ENCODE measurements at places on chromosomes 13 and 19. TPM values are rescaled to one million over a fixed set of nuclear protein-coding genes. Genes with fewer than 3 reads are reported as not detected.

GRCh38 chr13:98345107-98345935 lies 168.3 kb upstream of the RNF113B start:
- DNase-seq = no peak

DNA sequence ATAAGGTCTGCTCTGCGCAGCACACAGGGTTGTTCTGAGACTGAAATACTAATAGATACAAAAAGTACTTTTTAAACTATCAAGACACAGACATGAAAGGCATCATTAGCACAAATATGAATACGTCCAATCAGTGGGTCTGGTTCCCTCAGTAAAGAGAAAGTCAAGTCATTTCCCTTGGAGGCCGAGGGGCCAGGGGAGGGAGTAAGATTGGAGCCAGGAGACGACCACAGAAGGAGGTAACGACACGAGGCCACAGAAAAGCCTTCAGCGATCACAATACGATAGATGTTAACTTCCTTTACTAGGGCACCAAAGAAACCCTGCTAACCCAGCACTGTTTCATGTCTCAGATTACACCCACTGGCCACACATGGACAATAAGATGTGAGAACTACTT lies 5.3 kb downstream of the CARS2 start:
- no peak for DNase-seq

- DNase-seq = peak; percentile 11
Observed at GRCh38 chr19:12513531-12514061, 29.0 kb upstream of the ZNF709 start.

GRCh38 chr19:18782559-18783225 lies 8.4 kb downstream of the COMP start:
- no peak for DNase-seq

GRCh38 chr19:4991996-4992698 lies 23.2 kb downstream of the KDM4B start:
- no peak for DNase-seq

DNA sequence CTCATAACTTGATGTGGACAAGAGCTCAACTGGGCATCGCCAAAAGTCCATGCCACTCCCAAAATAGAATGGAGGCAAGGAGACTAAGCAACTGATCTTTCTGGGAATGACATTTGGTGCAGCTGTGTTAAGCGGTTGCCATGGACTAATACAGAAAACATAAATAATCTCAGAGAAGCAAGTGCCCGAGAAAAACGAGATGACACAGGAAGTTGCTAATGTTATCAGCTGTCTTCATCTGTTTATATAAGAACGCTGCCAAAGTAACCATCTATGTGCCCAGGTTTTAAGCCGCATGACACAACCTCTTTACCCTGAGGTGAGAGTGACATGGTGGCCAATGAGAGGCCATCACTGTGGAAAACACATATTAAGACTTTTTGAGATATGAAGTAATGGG lies 54.9 kb upstream of the SACS start:
- no peak for DNase-seq

- no peak for DNase-seq
Observed at GRCh38 chr13:51243227-51243626, 21.0 kb downstream of the FAM124A start.

Gene MYADM
- 122 TPM for total RNA-seq

- no peak for DNase-seq
Observed at GRCh38 chr19:46356149-46357055, 9.5 kb downstream of the PPP5C start.

DNA sequence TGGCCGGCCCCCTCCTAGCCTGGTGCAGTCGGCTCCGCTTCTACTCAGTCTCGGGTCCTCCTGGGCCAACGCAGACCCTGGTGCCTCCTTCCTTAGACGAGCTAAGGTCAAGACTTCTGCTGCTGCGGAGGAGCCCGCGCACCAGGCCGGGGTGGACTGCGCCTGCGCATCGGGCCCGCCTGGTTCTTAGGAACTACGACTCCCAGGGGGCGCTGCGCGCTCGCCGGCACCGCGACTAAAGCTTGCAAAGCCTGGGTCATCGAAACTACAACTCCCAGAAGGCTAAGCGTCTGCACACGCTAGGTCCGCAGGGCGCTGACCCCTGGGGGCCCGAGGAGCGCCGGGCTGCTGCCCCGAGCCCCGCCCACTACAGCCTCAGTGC lies at the start of gene ZNF835:
ZNF835 (minus strand) TSS at position 145 of the 382 bp plus-strand sequence. CDS start 6,559 bp downstream, outside the sequence.
- DNase-seq = peak; percentile 97

- no peak for DNase-seq
Observed at GRCh38 chr19:17967257-17968051, 547 bp downstream of the KCNN1 start.

Gene MAMSTR
- 1.5 TPM for total RNA-seq

Gene NXNL1
- total RNA-seq = not detected

GRCh38 chr13:98622931-98623331 lies 46.0 kb upstream of the STK24 start:
- no peak for DNase-seq

Gene KLK11
- total RNA-seq = not detected

GRCh38 chr19:56308792-56309191 lies 5.8 kb downstream of the ZSCAN5A start:
- no peak for DNase-seq

DNA sequence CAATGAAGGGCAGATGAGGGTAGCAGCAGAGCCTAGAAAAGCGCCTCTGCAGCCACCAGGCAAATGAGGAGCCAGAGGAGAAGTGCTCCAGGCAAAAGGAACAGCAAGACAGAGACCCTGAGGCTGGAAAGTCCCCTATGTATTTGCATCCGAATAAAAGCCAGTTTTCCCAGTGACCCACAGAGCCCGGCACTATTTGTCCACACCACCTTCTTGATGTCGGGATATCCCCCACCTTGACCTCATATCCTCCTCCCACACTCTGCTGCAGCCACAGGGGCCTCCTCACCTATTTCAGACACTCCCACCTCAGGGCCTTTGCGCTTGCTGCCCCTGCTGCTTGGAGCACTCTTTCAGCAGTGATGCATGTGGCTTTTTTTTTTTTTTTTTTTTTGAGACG lies 6.6 kb downstream of the ATG4D start:
- DNase-seq = no peak

DNA sequence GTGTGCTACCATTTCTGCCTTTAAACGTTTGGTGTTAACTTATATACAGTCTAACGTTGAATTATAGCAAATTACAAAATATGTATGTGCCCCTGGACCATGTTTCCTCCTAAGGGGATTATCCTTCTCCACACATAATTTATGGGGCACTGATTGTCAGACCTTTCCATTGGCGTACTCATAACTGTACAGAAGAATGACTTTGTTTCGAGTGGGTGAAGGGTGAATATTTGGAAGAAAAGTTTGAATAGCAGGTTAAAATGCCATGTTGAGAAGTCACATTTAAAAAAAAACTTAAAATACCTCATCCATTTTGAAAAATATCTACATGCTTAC lies 58.8 kb downstream of the SLC10A2 start:
- DNase-seq = no peak

Gene ZNF835
- total RNA-seq = 11.5 TPM

- DNase-seq = no peak
Observed at GRCh38 chr19:35556846-35557538, 6.5 kb downstream of the ATP4A start.

Gene FAM216B
- 0.11 TPM for total RNA-seq

- DNase-seq = no peak
Observed at GRCh38 chr13:93307136-93307535, 80.5 kb downstream of the GPC6 start.

DNA sequence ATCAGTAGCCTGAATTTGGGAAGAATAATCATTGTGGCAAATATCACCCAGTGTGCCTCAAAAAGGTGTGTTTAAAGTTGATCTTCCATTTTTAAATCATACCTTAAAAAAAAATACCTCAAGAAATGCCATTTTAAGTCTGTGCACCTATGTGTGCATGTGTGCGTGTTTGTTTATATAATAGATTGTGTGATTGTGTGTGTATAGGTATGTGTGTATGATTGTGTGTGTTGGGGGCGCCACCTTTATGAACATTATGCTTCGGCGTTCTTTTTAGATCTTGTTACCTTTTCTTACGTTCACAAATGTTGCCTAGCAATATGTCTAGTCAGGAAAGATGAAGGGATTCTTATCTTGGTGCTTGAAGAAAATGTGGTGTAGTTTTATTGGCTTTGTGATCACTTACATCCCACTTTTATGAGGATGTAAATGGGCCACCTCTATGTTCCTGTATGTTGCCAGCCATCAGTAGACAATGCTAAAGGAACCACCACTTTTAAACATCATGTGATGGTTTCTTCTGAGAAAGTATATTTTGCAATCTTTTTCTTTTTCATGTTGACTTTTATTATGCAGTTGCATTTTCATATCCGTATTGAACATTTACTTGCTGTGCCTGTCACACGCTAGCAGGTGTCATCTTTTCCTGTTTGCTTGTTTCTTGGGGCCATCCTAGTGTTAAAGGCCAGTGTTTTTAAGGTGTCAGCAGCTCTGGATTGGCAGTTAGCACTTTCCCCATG lies 2.2 kb upstream of the IRS2 start:
- no peak for DNase-seq

DNA sequence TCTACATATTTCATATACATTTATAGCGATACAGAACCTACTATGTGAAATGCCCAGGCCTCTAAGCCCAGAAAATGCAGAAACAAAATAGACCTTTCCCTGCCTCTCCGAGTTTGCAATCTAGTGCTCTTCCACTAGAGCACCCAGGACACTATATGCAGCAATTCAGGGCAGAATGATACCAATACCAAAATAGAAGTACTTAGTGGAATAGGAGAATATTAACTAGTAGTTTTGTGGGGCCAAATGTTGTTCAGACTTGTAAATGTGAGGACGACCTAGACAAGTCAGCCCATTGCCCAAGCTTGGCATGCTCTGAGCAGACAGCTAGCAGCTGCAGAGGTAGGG lies 35.8 kb upstream of the FLT1 start:
- no peak for DNase-seq

Gene KEAP1
- 94.2 TPM for total RNA-seq

- DNase-seq = no peak
Observed at GRCh38 chr13:108120856-108121255, 94.5 kb downstream of the LIG4 start.

Gene TBXA2R
- 3.3 TPM for total RNA-seq

- peak; percentile 52 for DNase-seq
Observed at GRCh38 chr19:5138606-5139582, 170.0 kb downstream of the KDM4B start.

GRCh38 chr13:45847554-45848224 lies 3.9 kb downstream of the SIAH3 start:
- DNase-seq = peak; percentile 56

DNA sequence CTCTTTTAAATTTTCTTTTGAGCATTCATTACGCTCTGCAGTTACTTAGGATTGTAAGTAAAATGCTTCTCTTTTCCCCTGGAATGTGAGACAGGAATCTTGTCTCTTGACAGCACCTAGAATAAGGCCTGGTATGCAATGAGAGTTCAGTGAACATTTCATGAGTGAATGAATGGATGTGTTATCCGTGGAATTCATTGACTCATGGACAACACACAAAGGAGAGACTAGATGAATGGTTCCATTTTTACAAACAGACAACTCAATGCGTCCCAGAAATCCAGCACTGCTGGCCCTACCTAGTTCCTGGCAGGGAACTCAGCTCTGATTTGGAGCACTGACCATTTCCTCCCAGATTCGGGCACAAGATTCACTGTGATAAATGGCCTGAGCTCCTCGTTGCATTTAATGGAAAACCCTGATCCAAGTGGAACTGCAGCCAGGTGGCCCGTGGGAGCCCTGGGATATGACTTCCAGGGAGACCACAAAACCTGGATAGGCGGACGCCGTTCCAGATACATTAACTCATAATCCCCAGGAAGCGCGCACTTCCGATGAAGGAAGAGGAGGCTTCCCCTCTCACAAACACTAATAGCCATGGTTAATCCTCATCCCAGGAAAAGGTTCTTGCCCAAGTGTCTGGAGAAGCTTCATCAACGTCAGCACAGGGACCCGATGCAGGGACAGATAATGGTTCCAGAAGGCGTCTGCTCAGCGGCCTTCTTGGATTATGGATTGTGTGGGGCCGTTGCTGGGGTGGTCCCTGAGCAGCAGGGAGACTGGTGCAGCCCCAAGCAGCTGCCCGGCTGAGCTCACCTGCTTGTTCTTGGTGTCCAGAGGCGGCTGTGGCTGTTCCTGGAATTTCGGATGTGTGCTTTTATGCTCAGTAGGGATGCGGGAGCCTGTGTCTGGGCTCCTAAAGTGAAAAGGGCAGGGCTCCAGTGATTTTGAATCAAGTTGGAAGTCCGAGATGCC lies 211.1 kb upstream of the TSHZ3 start:
- DNase-seq = no peak

- DNase-seq = no peak
Observed at GRCh38 chr19:13083627-13084026, 19.0 kb downstream of the LYL1 start.

DNA sequence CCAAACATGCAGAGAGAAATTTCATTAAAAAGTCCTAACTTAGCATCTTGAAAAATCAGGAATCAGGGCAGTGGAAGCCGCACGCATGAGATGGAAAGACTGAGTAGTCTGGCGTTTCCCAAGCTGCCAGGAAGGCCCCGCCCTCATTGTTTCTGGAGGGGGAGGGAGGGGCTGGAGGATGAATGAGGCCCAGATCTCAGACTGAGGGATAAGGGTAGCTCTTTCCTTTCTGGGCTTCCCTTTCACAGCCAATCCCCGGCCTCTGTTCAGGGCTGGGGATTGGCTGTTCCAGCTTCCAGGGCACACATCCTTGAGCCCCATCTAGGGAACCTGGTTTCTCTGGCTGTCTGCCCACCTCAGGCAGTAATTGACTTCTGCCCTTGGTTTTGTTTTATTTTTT lies 7.3 kb downstream of the C19orf53 start:
- DNase-seq = peak; percentile 83

Gene PRR19
- total RNA-seq = not detected

GRCh38 chr13:25473864-25474263 lies 102.1 kb downstream of the ATP8A2 start:
- no peak for DNase-seq

- DNase-seq = no peak
Observed at GRCh38 chr13:112161521-112162301, 94.8 kb downstream of the SOX1 start.

- DNase-seq = no peak
Observed at GRCh38 chr19:6101991-6102390, 8.3 kb downstream of the RFX2 start.

- DNase-seq = no peak
Observed at GRCh38 chr13:107788464-107789165, 426.7 kb downstream of the LIG4 start.

DNA sequence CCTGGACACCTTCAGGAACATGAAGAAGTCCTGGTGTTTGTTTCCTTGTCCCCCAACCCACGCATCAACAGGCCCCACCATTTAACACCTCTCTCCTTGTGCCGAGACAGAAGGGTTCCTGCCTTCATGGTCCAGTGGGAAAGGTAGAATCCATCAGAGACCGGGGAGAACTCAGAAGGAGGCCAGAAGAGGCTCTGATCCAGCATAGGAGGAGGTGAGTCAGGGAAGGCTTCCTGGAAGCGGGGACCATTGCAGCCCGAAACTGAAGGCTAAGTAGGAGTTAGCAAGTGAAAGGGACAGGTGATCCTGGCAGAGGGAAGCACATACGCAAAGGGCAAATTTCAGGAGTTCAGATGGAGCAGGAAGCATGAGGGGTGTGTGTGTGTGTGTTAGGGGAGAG lies 484 bp downstream of the ICAM3 start:
- DNase-seq = no peak

Gene CEACAM7
- total RNA-seq = not detected
